Skeletal muscle tissue (tissue), 5 donors: ENCODE measurements at places on chromosomes 11 and 22. TPM values are rescaled to one million over a fixed set of nuclear protein-coding genes. Genes with fewer than 3 reads are reported as not detected.

BUD13 gene
- 18.8 TPM for total RNA-seq

MAP6 gene
- total RNA-seq: 2.1 TPM

DNAJC24 gene
- total RNA-seq: 11.5 TPM

KCNJ5 gene
- 0.52 TPM for total RNA-seq

PDGFB gene
- total RNA-seq: 8.9 TPM

CEP126 gene
- 1.6 TPM for total RNA-seq

HBD gene
- total RNA-seq: not detected

GAS2L1 gene
- 3.1 TPM for total RNA-seq

OR2AT4 gene
- not detected for total RNA-seq

OOSP3 gene
- not detected for total RNA-seq

XRRA1 gene
- 4.2 TPM for total RNA-seq

PTPMT1 gene
- total RNA-seq: 18.8 TPM

LRRC75B gene
- total RNA-seq: 1.6 TPM
